Ammon's horn (tissue), 1 donor: ENCODE measurements at places on chromosomes 16 and 17.

DNA sequence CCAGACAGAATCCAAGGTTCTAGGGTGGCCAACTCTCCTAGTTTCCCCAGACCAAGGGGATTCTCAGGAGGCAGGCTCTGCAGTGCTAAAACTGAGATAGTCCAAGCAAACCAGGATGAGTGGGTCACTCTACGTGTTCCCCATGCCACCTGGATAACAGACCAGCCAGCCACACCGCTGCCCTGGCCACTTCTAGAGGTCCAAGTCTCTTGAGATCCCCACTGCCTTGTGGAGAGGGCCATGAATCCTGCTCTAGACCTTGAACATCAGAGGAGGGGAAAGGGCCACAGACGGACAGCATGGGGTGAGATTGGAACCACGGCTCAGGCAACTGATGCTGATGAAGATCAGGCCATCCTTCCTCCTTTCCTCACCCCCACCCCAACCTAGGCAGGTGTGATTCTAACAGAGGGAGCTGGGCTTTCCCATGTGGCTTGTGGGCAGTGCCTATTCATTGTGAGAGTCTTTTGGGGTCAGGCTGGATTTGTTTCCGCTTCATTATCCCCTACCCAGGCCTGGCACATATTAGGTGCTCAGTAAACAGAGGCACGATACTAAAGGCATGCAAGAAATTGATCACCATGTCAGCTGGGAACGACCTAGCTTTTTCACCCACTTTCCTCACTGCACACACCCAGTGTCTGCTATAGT lies 16.8 kb upstream of the TVP23A start:
- no peak for DNase-seq

DNA sequence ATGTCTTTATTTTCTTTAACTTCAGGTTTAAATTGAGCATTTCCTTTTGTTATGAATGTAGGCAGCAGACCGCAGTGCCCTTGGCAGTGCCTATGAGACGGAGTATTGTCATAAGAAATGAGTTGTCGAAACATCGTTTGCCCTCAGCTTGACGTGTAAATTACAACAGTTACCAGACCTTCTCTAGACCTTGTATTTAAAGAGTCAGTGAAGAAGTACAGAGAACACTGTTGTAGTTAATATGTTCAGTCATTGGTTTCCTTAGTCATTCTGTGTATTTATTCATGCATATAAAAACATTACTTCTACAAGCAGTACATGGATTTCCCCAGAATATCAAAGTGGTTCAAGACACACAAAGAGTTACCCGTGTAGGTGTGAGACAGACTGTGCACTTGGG lies 19.0 kb downstream of the IRF8 start:
- no peak for DNase-seq

- DNase-seq = no peak
These were observed 11.2 kb downstream of the PDZD9 start for GRCh38 chr16:21989751-21990150.

DNA sequence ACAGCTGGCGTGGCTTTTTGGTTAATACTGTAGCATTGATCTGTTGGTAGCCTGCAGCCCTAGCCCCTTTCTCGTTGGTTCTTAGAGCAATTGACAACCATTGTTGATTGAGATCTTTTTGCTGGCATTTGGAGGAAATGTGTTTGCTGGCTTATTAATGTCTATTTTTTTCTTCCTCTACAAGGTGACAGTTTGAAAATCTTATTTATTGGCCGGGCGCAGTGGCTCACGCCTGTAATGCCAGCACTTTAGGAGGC lies 1.8 kb downstream of the ATXN2L start:
- DNase-seq = no peak

DNA sequence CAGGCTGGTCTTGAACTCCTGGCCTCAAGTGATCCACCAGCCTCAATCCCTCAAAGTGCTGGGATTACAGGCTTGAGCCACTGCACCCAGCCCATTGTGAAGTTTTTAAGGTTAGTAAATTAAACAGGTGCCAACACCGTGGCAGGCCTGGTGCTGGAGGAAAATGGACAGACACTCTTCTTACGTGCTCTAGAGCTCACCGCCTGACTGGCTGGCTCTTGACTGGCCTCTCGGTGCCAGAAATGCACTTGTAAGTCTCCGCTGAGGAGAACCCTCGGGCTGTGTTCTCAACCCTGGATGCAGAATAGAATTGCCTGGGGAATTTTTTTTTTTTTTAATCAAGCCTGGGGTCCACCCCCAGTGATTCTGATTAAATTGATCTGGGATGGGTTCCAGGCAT lies 10.3 kb upstream of the HAS3 start:
- DNase-seq = no peak
